ENCODE measurements at places on chromosomes 11 and 22. TPM values are rescaled to one million over a fixed set of nuclear protein-coding genes. Genes with fewer than 3 reads are reported as not detected.

DNA sequence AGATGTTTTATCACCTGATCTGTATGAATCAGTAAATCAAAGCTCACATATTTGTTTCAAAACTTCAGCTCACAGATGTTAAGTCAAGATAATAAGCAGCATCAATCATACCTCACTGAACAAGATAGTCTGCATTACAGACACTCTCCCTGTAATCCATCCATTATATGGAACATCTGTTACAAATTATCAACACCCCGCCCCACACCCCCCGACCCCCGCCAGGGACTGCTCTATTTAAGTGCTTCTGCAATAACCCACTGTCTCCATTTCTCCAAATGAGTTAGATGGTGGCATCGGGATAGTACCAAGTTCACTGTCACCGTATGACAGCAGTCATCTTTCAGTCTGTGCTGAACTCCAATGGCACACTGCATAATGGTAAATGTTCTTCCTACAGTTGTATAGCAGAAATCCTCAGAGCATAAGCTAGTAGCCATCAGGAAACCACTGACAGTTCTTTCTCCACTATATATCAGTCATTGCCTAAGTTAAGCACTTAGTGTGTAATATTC lies 447.0 kb upstream of the ARHGAP42 start:
- DNase-seq: no peak

UNC93B1 gene
- total RNA-seq: 13.2 TPM

- no peak for DNase-seq
These were observed 98.2 kb downstream of the INSC start for GRCh38 chr11:15212876-15213275.

- DNase-seq: peak; percentile 79
These were observed 20.6 kb upstream of the PLEKHB1 start for GRCh38 chr11:73625696-73626318.

MCM5 gene
- total RNA-seq: 9.0 TPM

DNA sequence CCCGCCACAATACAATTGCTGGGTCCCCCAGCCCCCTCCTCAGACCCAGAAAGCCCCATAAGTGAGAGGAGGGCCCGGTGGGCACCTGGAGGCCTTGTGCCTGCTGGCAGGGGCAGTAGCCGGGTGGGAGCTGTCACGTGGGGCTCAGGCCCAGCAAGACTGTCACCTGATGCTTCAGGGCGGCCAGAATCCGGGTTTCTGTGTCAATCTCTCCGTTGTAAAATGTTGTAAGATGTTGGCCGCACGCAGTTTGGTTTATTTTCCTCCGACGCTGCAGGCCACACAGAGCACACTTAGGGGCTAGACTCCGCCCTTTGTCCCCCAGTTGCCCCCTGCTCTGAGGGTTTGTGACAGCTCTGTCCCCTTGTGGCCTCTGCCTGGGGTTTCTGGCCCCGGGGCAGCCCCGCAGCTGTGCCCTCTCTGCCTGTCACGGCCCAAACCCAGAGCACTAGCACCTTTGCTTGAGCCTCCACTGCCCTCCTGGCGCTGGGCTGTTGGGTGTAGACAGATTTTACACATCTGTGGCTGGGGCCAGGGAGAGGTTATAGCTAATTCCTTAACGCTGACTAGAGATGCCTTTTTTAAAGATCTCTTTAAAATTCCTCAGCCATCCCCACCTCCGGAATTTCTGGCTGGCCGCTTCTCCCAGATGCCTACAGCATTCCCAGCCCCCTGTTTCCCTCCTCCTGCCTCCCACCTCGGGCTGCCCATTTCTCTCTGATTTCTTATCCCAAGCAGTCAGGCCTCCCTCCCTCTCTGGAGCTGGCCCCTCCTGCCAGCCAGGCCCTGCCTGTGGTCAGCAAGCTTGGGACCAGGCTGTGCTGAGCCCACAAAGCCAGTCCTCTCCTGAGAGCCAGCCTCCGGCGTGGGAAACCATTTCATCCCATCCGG lies 3.2 kb upstream of the PRR5 start:
- DNase-seq: peak; percentile 78

DNA sequence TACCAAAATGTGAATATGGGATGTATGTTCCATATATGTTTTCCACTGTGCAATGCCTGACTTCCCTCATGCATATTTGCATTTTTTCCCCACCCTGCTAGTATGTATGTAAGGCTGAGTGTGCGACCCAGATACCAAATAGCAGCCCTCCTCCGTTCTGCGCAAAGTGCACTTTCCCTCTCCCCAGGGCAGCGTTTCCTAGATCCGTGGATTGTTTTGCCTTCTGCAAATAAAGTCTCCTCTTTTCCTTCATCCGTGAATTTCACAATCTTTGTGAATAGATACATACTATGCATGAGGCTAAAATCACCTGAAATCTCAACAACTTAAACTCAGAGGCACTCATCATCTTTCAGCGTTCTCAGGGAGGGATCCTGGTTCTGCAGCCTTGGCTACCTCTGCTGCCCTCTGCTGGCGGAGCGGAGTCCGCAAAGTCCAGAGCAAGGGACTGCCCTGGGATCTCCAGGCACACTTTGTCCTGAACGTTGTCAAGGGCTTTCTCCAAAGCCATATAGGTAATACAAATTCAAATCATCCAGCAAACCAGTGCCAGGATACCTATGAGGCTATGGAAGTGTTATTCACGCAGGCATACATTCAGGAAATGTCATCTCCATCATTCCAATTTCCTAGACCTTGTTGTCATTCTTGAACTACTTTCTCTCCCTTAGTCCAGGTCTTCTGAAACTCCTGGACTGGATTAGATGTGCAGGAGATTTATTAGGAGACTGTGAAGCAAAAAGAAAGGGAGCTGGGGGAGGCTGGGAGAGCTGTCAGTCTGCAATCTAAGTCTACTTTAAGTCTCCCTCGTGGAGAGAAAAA lies 53.1 kb downstream of the CNTF start:
- DNase-seq: peak; percentile 89

- no peak for DNase-seq
These were observed 49.8 kb downstream of the SMCO4 start for GRCh38 chr11:93493252-93493897.

DNA sequence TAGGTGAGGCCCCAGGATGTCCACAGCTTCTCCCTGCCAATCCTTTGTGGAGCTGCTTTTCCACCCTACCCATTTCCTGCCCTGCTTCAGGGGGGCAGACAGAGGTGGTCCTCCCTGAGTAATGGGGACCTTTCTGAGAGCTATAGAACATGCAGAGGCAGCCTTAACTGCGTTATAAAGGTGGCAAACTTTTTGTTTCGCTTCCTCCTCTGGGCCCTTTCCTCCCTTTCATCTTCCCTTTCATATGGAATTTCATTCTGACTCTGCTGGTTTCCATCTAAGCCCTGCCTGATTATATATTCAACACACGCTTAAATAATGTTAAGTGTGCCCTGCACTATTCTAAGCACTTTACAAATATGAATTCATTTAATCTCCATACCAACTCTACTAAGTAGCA lies 169.3 kb upstream of the E2F8 start:
- DNase-seq: no peak

DNA sequence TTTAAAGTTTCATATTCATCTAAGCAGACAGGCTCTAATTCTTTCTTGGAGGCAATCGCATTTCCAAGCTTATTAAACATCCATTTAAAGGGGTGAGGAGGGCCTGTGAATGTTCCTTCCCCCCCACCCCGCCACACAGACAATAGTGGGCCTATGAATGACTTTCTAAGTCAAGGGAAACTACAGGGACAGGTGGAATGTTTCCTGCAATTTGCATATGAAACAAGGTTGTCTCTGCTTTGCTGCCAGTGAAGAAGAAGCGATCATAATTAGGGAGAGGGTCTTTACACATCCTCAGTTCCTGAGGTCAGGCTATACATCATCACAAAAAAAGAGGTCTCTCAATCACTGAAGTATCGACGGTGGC lies 127.9 kb upstream of the OPCML start:
- DNase-seq: no peak

GRCh38 chr22:26322179-26322905 lies 106.7 kb upstream of the ASPHD2 start:
- no peak for DNase-seq

DNA sequence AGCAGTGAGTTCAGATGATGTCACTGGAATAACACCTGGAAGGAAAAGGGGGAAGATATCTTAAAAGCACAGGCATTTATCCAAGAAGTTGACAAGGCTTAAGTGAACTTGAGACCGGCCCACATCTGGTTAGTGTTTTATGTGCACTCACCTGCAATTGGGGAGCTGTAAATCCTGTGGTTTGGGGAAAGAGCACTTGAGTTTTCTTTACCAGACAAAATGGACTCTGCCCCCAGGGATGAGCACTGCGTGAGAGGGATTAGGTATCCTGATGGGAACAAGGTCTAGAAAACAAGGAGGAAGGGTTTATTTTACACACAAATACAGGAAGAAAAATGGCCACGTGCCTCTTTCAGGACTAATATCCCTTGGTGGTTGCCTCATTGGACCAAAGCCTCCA lies 15.2 kb downstream of the E2F8 start:
- DNase-seq: no peak

MMP12 gene
- total RNA-seq: not detected

GRCh38 chr11:78039919-78040671 lies 17.0 kb upstream of the KCTD14 start:
- peak; percentile 90 for DNase-seq

DNA sequence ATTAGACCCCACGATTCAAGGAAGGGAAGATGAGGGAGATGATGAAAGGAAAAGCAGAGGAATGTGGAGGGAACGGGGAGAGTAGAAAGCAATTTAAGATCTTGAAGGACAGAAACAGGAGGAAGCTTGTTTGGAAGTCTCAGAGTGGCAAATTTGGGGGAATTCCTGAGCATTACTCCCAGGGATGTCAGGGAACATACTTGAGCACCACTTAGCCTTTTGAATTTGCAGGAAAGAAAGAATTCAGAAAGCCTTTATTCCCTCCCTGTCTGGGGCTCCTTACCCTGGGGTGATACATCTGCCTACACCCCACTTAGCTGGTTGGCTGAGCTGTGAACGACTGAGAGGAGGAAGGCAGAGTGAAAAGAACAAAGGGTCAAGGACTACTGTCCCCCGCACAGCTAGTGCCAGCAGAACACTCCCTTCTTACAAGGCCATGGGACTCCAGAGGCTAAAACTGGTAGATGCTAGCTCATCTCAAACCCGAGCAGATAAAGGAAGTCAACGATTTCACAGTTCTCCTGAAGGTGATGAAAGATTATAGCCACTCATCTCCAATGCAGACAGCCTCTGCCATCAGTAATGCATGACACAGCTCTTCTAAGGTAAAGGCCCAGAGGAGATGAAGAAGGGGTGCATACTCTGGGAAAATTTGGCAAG lies 84.0 kb upstream of the AKIP1 start:
- no peak for DNase-seq

DNA sequence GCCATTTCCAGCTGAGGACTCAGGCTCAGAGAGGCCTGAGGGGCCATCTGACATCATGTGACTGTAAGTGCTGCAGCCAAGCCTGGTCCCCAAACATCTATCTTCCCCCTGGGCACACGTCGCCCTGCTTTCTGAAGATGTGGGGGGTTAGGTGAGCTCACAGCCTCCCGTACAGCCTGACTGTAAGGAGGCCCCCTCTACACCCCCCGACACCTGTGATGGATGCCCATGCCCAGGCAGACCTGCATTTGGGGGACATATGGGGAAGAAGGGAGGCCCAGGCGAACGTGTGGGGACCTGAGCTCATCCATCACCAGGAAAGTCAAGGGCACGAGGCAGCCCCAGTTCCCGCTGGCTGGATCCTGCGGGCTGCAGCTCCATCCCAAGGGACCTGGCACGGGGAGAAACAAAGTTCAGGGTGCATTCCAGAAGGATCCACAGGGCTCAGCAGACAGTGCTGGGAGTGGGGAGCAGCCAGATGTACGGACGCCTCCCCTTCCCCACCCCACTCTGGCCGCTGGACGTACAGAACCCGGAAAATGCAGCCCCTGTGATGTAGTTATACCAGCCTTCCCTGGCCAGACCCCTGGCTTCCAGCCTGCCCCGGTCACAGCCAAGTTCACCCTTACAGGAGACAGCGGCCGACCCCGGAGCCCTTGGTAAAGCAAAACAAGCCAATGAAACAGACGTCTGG lies 1431.4 kb downstream of the BRD1 start:
- DNase-seq: no peak

DNA sequence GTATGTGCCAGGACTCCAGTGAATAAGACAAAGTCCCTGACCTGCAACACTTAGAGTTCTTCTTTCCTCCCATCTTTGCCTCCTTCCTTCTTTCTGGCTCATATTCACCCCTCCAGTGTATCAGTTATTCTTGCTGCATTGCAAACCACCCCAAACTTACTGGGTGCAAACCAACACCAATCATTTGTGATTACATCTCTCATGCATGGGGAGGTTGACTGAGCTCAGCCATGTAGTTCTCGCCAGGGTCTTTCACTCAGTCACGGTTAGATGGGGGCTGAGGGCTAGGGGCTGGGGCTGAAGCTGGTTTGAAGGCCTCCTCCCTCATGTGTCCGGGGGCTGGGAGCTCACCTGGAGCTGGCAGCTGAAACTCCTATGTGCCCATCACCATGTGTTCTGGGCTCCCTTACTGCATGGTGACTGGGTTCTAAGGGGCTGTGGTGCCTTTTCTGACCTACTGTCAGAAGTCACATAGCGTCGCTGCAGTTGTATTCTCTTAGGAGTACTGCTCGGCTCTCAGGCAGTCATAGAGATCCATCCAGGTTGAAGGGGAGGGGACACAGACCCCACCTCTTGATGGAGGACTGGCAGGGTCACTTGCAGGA lies 35.0 kb upstream of the CACNG2 start:
- no peak for DNase-seq

DNA sequence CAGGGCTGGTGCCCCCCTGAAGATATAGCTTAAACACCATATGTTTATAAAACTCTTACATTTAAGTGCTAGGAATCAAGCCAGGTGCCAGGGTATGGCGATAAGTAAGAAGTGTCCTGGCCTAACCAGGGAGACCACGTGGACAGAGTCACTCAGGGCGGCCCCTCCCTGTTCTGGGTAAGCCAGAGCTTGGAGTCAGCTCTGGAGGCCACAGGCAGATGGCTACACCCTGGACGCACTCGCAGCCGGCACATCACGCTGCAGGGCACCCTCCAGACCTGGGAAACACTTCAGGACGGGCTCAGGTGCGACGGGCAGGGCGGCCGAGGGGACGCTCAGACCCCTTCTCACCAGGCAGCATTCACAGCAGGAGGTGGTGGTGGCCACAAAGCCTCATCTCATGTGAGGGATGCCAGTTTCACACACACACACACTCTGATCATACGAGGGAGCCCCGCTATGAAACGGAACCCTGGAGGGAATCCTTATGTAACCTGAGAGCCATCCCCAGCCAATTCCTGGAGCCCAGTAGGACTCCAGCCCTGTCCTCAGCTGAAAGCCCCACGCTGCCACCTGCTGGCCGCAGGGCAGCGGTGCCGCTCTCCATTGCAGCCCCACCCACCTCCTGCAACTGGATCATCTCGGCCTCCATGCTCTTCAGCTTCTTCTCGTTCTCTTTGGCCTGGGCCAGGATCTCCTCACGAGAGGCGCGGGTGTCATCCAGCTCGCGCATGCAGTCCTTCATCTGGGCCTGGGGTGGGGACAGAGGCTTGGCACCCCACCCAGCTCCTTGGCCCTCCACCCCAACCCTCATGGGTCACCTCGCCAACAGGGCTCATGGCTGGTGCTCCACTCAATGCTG lies 33.4 kb downstream of the APOL1 start:
- DNase-seq: peak; percentile 74

- peak; percentile 32 for DNase-seq
These were observed 813.3 kb downstream of the OPCML start for GRCh38 chr11:132718711-132719671.

Data from right cardiac atrium (tissue), 5 donors.